ENCODE measurements at places on chromosomes 16 and 17. TPM values are rescaled to one million over a fixed set of nuclear protein-coding genes. Genes with fewer than 3 reads are reported as not detected.

- no peak for DNase-seq
Observed at GRCh38 chr16:19898924-19899604, 14.4 kb upstream of the GPRC5B start.

DNA sequence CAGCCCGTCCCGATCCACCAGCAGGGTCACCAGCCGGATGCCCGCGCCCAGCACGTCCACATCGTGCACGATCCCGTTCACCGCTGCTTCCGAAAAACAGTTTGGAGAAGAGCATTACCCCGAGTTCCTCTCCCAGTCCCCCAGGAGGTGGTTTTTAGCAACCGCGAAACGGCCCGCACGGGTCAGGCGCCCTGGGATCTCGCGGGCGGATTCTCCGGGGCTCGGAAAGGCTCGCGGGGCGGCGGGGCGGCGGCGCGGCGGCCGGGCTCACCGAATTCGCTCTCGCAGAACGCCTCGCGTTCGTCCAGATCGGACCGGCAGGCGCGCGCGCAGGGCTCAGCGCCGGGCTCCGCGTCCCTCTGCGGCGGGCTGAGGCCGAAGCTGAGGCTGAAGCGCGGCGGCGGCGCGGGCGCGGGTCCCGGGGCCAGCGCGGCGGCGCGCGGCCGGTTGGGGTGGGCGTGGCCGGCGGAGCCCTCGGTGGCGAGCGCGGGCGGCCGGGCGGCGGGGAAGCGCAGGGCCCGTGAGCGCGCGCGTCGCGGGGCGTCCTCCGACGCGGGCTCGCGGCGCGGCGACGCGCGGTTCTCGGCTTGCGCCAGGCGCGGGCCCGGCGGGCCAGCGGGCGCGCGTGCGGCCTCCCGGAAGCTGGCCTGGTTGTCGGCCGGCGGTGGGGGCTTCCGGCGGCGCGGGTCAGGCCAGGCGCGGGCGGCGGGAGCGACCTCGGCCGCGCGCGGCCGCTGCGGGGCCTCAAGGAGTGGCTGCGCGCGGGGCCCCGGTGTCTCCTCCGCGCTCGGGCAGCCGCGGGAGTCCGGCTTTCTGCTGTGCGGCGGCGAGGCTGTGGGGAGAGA, 2.9 kb downstream of the C17orf58 start:
- DNase-seq: peak; percentile 85

DNA sequence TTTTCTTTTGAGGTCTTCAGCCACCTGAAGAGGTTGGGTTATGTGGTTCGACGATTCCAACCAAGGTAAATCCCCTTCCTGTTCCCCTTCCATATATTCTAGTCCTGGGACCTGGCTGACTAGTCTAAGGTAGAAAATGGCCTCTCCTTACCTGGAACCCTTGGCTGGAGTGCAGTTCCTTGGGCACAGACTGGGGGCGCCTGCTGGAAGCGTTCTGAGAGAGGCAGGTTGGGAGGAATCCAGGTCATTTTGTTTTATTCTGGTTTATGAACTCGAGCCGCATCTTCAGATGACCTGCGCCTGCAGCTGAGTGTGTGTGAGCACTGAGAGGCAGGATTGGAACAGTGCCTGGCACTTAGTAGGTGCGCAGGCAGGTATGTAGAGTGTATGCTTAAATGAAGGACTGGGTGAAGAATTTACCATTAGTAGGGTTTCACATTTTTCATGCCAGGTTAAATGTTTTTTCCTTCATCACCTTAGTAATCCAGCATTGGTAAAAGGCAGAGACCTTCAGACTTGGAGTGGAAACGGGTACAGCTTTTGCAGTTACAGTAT, 2.7 kb downstream of the TSEN54 start:
- DNase-seq: no peak

DNA sequence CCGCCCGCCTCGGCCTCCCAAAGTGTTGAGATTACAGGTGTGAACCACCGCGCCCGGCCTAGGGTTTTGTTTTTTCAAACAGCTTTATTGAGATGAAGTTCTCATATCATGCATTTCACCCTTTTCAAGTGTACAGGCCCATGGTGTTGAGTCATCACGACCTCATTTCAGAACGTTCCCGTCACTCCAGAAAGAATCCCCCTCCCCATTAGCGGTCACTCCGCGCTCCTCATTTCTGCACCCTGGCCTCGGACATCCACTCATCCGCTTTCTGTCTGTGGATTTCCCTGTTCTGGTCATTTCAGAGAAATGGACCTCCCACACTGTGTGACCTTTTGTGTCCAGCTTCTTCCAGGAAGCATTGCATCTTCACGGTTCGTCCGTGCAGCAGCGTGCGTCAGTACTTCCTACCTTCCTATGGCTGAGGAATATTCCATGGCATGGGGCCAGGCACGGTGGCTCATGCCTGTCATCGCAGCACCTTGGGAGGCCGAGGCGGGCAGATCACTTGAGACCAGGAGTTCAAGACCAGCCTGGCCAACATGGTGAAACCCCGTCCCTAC, 135.2 kb upstream of the GSE1 start:
- no peak for DNase-seq

DNA sequence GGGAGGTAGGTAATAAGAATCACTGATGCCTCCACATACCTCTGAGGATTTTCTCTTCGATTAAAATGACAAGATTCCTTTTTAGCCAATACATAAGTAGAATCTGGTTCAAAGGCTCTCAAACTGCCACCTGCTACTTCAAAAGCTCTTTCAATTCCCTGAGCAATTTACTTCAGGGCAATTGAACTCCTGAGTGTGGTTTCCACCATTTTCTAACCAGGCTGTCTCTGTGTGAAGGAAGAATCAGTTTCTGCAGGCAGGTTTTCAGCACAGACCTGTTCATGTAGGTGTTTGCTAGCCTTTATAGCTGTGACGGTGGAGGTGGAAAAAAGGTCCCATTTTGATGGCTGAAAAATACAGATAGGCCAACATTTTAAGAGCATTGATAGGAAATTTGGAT, 18.2 kb upstream of the HS3ST3B1 start:
- DNase-seq: no peak

DNA sequence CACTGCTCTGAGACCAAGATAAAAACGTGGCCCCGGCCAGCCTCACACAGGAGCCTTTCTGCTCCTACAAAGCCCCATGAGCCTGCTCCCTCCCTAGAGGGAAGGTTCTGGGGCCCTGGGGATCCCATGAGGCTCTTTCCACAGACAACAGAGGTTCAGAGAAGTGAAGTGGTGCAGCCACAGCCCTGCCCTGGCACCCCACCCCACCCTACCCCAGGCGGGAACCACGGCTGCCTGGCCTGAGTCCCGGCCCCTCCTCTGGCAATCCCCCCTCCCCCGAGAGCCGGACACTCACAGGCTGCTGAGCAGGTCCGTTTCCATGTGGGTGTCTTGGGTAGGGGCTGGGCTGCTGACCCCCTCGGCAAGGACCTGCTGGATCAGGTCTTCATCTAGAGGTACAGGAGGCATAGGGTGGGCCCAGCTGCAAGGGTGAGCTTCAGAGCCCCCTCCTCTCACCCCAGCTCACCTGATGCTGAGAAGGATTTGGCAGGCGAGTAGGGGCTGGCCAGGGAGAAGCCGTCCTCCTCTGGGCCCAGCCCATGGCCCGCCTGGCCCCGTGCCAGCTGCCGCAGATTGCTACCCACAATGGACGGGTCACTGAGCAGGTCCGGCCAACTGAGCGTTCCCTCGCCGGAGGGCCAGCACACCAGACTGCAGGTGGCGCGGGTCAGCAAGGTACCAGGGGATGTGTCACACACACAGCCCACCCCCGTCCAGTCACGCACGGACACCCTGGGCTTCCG, 38.7 kb downstream of the PKD1 start:
- DNase-seq: no peak

DNA sequence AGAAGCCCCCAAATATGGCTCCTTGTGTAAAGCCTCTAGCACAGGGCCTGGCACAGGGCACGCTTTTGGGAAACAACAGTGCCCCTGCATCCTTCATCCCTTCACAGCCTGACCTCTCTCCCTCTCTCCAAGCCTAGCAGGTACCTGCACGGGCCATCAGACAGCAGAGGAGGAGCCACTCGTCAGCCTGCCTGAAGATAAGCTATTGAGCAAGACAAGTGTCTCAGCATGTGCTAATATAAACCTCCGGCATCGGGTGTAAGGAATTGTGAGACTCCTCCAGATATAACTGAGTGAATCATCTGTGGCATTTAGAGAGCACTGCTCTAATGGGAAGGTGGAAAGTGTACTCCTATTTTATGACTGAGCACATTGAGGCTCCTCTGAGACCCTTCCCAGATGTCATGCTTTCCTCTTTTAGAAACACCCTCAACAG, 38.3 kb downstream of the TBX4 start:
- no peak for DNase-seq

GRCh38 chr16:53662072-53662471, 41.6 kb downstream of the RPGRIP1L start:
- DNase-seq: no peak

The MRPL38 gene
- 111 TPM for total RNA-seq

GRCh38 chr17:55172612-55173011, 92.1 kb upstream of the HLF start:
- no peak for DNase-seq

The OR4D2 gene
- not detected for total RNA-seq

GRCh38 chr16:81265658-81266451, 27.4 kb downstream of the BCO1 start:
- no peak for DNase-seq

The GAS2L2 gene
- total RNA-seq: 0.11 TPM

- DNase-seq: no peak
Observed at GRCh38 chr17:81834831-81835267, at the start of gene PPP1R27. Gene PPP1R27, minus strand, starts transcription at chr17:81835050. Its CDS starts 97 bp downstream, at chr17:81834953.

The ZFP3 gene
- 8.3 TPM for total RNA-seq

The SOX15 gene
- 0.57 TPM for total RNA-seq

The SHBG gene
- not detected for total RNA-seq

- DNase-seq: no peak
Observed at GRCh38 chr16:23974223-23974622, 138.4 kb downstream of the PRKCB start.

DNA sequence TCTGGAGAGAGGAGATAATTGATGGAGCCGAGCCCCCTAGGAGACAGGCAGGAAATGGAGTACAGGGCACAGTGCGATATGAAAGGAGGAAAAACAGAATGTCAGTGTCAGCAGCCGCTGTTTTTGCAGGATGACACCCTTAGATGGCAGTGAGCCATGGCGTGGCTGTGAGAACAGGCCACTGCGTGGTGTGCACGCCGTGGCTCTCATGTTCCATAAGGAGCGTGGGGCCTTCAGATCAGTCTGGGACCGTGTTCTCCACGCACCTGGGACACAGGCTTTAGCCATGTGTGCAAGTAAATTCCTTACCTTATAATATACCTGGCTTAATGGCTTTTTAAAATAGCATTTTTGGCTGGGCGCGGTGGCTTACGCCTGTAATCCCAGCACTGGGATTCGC, 198.0 kb downstream of the KATNIP start:
- no peak for DNase-seq

The HELZ gene
- 86.2 TPM for total RNA-seq

The CARHSP1 gene
- total RNA-seq: 173 TPM

DNA sequence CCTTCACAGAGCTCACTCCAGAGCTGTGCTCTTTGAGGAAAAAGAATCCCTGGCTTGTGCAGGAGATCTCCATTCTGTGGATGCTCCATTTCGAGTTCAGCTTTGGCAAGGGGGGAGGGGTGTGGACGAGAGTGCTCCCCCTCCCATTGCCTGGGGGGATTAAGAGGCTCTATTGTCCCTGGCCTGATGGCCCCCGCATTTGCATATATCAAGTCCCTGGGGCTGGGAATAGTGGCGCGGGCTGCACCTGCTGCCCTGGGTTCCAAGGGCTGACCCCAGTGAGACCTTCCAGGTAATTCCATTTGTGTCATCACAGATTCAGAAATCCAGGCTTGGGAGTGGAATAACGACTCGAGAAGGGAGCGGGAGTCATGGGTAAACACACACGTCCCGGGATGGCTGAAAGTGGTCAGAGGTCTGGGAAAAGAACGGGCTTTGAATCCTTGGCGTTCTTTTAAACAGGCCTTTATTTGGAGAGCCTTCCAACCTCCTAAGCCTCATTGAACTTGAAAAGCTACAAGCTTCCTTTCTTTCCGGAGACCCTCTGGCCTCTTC, 479.3 kb downstream of the HS3ST3B1 start:
- no peak for DNase-seq

DNA sequence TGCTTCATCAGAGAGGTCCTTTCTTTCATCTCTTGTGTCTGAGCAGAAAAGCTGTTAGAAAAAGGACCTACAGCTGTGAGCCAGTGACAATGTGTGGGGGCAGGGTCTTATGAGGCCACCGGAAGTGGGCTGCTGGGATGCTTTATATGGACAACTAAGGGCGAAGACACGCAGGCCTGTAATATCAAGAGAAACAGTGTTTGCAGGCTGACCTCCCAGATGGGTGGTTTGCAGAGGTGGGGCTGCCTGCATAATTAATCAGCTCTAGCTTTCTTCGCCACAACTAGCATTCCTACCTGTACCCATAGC, 30.4 kb upstream of the SALL1 start:
- DNase-seq: no peak

DNA sequence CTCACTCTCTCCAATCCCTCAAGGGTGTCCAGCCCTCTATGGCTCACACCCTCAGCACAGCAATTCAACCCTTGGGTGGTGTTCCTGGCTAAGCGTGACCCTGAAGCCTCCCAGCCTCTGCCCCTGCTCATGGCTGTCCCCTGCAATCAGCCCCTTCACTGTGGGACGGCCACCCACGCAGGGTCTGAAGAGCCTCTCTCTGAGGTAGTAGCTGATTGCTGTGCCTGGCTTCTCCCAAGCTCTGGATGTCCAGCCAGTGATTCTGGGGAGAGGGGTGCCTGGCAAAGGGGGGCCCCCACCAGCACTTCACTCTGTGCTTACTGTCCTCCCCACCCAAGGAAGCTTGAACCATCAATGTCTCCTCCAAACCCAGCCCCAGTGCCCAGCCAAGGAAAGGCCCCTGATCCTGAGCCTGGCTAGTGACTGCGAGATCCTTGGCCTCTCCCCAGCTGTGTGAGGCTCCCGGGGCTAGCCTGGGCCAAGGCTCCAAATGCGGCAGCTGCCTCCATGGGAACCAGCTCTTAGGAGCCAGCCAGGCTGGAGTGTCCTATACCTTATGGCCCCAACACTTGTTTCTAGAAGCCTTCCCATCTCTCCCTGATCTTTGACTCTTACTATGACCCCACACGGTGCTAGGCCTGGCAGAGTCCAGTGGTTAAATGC, 9.9 kb downstream of the MTSS2 start:
- DNase-seq: no peak

The EPOP gene
- total RNA-seq: 7.2 TPM

The TMEM220 gene
- total RNA-seq: 1.7 TPM

- DNase-seq: no peak
Observed at GRCh38 chr17:14011740-14012405, 57.4 kb upstream of the COX10 start.

The PLA2G10 gene
- not detected for total RNA-seq

DNA sequence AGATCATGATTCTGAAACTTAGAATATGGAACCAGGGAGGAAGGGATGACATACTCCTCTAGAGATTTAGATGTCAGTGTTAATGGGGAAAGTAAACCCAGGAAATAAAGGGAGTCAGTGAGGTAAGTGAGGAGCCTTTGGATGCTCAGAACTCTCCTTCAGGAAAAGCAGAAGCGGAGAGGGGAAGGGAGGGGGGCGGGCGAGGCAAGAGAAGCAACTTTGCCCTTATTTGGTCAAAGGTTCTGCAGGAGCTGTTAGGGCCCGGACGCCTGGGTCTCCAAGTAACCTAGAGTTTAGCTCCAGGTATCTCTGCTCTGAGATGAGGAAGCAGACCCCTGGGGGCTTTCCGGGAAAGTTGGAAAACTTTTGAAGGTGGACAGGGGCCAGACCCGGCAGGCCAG, 1.3 kb downstream of the PFN1 start:
- DNase-seq: no peak

The STARD3 gene
- total RNA-seq: 96.3 TPM
